ENCODE measurements at places on chromosomes 1 and 21. TPM values are rescaled to one million over a fixed set of nuclear protein-coding genes. Genes with fewer than 3 reads are reported as not detected.

CSF3R gene
- 7.4 TPM for polyA plus RNA-seq

- DNase-seq: no peak
Measured at GRCh38 chr1:154407198-154408091, 2.3 kb downstream of the IL6R start.

- DNase-seq: no peak
Measured at GRCh38 chr1:24806588-24806987, 61.3 kb downstream of the CLIC4 start.

DNA sequence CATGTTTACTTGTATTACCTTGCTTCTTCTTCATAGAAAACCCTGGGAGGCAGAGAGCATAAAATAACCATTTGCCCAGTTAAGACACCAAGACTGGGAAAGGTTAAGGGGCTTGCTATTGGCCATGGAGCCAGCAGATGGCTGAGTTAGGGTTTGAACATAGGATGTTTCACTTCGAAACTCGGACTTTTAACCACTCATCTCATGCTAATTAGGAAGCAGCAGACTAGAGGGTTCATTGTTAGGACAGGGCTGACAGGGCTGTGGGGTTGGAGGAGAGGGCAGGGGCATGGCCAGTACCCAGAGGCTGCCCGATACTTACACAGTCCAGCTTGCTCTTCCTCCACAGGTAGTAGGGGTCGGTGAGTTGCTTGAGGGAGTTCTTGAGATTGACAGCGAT, 17.0 kb downstream of the SLC26A9 start:
- no peak for DNase-seq

Measured in right lung (tissue), 10 donors.